Fibroblast of skin of left biceps (primary cell): ENCODE measurements at places on chromosomes 1 and 21.

DNA sequence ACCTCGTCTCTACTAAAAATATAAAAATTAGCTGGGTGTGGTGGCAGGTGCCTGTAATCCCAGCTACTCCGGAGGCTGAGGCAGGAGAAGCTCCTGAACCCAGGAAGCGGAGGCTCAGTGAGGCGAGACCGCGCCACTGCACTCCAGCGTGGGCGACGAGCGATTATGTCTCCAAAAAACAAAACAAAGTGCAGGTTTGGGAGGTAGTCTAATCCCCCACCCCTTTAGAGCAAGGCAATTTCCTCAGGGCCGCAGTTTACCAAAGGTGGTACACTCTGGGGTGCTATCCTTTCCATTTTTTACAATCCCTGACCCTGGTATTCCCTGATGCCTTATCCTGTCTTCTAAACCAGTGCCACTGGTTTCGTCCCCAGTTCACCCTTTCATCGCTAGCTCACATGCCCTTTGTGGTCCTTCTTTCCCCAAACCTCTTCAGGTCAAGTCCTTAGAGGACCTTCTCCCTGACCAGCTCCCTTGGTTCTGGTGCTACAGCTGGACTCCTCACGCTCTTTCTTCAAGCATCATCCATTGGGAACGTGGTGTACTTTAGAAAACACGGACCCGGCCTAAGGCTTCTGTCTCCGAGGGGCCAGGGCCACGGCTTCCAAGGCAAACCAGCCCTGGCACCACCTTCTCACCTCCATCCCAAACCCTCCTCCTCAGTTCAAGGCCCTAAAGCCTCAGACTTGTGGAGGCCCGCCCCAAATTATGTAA is 873 bp downstream of the IFT25 start:
- DNase-seq = no peak

DNA sequence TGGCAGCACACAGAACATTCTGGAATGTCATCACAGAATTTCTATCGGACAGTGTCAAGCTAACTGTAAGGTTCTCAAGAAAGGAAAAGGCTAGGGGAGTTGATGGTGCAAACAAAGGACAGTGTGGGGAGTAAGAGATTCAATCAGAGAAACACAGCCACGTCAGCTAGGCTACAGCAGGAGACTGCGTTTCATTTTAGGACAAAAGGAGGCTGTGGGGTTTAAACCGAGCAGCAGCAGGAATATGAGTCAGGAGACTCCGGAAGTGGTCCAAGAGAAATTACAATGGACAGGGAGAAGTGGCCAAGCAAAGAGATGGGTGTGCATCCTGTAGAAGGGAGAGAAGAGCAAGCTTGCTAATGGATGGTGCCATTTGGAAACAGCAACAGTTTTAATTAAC is 37.4 kb upstream of the C1orf198 start:
- DNase-seq = no peak

DNA sequence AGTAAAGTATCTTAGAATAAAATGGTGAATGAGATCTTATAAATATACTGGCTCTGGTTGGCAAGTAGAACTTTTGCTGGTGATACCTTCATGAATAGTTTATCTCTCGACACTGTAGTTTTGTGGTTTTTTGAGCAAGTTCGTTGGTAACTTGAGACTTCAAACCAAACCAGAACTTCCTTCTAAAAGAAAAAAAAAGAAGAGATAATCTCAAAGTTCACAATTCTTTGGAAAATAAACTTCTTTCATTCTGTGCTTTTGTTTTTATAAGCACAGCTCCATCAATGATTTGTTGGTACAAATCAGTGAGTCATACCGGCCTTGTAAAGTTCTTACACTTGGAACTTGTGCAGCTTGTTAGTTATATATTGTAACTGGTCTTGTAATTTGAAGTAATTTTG is 2.3 kb downstream of the HIPK1 start:
- DNase-seq = no peak

DNA sequence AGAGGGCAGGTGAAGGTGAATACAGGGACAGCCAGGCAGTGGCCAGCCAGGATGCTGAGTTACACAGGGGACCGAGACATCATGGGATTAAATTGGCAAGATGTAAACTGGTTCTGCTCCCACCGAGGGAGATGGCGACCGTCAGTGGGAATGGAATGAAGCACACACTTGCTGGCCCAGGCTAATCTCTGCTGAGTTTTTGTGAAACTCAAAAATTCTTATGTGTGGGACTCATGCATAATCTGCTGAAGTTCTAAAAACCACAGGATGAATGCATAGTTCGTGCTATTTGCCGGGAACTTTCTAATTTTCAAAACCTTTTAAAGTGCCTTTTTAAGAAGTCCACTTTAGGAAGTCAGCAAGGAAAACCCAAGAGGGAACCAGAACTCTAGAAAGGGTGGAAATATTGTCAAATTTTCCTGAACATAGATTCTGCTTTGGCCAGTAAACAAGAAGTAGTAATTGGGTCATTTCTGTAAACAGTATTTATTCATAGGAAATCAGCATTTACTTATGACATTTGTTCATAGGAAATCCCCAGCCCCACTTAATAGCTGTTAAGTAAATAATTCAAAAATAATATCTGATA is 85.4 kb upstream of the ROR1 start:
- DNase-seq = peak; percentile 37

- no peak for DNase-seq
Observed at GRCh38 chr1:68497358-68497698, 446 bp upstream of the DEPDC1 start.

DNA sequence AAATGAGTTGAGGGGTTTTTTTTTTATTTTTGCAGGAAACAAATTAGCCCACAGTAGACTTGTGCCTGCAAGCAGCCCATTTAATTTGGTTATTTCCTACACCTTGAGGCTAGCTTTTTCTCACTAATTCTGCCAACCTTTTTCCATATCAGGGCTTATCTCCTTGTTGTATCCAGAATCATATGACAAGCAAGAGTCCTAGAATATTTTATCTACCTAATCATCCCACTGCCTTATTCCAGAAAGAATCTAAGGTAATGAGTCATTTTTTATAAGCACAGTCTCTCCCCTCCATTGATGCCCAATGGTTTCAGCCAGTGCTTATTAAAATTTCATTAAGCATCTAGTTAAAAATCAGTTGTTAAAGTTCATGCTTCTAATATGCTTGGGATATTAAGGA is 324.1 kb downstream of the BARHL2 start:
- DNase-seq = no peak

- DNase-seq = no peak
Observed at GRCh38 chr1:71610476-71610875, 529.6 kb upstream of the ZRANB2 start.

DNA sequence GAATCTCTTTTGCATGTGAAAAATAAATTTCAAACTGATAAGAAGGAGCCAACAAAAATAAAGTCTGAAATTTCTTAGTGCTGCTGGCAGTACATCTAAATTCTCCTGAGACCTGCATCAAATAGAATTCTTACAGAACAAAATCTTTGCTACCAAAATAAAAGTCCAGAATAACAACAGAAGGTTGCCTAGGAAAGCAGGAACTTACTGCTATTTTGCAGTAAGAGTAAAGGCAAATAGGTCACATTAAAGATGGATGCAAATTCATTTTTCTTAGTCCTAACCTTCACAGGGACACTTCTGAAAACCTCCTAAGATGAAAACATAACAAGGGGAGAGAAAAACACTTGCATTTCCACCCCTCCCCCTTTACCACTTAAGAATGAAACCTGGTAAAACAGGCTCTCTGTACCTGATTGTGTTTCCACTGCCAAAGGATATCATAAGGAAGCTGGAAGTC is 59.0 kb downstream of the RUSC1 start:
- DNase-seq = peak; percentile 42

- DNase-seq = no peak
Observed at GRCh38 chr1:201050515-201051277, 27.2 kb upstream of the KIF21B start.

DNA sequence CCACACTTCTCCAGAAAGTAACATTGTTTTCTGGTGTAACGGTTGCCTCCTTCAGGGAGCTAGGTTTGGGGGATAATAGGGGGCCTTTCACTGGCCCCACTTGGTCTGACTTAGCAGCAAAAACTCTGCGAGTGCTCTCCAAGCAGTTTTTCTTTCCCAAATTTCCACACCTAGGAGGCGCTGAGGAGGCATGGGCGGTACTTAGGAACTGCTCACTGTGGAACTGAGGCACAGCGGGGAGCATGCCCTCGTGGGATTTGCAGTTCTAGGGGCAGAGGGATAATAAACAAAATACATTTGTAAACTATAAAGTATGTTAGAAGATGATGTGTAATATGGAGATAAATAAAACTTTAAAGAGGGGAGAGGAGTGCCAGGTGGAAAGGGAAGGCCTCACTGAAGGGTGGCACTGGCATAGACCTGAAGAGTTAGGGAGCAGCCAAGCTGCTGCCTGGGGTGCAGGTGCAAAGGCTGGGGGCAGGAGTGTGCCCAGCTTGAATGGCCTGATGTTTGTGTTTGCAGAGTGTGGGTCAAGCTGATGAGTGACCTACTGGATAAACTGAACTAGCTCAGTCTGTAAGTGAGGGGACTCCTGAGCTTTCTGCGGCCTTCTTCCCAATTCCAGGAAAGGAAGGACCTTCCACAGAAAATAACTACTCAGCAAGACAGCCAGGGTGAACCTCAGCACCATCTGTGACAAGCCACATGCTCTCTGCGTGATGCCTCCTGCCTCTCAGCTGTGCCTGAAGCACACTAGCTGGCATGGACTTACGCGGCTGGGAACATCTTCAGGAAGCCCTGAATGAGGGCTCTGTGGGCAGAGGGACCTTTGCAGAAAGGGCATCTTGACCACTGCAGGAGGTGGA is 1.9 kb downstream of the EPHX1 start:
- DNase-seq = no peak

DNA sequence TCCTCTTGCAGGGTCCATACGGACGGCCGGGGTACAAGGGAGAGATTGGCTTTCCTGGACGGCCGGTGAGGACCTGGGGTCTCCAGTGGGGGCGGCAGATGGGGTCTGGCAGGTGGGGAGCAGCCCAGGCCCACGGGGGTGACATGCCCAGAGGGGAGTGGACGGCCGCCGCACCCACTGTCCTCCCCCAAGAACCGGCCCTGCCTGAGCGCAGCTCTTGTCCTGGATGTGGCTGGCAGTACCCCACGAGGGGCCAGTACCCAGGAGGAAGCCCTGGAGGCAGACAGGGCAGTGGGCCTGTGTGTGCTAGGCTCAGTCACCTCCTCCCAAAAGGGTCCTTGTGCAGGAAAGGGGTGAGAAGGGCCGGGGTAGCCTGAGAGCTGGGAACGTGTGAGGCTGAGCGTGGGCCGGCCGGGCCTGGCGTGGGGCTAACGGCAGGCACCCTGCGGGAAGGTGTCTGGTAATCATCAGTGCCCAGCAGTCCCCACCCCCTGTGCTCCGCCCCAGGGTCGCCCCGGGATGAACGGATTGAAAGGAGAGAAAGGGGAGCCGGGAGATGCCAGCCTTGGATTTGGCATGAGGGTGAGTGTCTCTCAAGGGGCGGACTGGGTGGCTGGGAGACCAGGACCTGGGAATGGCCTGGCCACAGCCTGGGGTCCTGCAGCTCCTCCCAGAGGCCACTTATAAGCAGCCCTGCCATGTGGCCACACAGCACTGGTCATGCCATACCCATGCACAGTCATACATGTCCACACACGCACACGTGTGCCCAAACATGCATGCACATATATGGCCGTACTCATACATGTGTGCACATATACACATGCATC is 47.2 kb downstream of the SLC19A1 start:
- DNase-seq = no peak

GRCh38 chr1:84944767-84945486 is 51.9 kb upstream of the LPAR3 start:
- DNase-seq = peak; percentile 59

- DNase-seq = no peak
Observed at GRCh38 chr1:203628201-203629015, 1.8 kb downstream of the ATP2B4 start.

GRCh38 chr1:170156594-170156993 is 10.8 kb downstream of the NTMT2 start:
- no peak for DNase-seq

GRCh38 chr1:153248176-153248879 is 11.2 kb upstream of the LORICRIN start:
- no peak for DNase-seq

- DNase-seq = no peak
Observed at GRCh38 chr1:75438355-75438754, 172.6 kb downstream of the SLC44A5 start.

GRCh38 chr1:208528578-208529240 is 284.5 kb upstream of the PLXNA2 start:
- no peak for DNase-seq

GRCh38 chr1:154970631-154971340 is at the start of gene SHC1:
Gene SHC1 (minus strand): TSS chr1:154970747. CDS start chr1:154970526, 221 bp downstream.
- peak; percentile 84 for DNase-seq

GRCh38 chr1:172473302-172473701 is 29.4 kb upstream of the PIGC start:
- DNase-seq = no peak

DNA sequence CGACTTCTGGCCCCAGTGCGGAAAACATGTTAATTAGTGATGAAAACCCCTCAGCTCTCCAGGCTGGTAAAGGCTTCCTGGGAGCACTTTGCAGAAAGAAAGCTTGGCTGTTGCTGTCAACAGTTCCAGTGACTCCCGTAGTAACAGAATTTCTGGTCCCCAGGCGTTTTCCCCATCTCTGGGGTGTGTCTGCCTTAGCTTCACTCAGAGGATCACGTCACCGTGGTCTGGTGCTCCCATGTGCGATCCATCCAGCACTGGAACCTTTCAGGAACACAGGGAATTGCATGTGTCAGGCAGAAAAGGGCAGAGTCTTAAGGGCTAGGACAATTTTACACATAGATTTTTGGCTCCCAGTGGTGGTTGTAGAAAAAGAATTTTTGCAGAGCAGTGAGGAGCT is 470.4 kb upstream of the USP24 start:
- no peak for DNase-seq

DNA sequence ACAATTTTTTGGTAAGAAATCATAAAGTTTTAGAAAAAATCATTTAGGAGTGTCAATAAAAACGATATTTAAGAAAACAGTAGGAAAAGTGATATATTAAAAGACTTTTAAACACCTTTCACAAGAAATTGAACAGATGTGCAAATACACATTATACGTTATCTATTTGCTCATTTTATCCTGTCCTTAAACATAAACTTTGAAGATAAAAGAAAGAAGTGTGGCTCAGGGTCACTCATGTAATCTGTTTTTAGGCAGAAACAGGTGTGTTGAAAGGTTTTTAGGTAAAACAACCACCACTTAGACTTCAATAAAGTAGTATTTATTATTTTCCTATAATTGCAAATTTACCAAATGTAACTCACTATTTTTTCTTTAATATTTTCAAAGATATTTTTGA is 13.1 kb downstream of the AMY2B start:
- no peak for DNase-seq

- no peak for DNase-seq
Observed at GRCh38 chr1:9589144-9589718, 520 bp downstream of the TMEM201 start.

DNA sequence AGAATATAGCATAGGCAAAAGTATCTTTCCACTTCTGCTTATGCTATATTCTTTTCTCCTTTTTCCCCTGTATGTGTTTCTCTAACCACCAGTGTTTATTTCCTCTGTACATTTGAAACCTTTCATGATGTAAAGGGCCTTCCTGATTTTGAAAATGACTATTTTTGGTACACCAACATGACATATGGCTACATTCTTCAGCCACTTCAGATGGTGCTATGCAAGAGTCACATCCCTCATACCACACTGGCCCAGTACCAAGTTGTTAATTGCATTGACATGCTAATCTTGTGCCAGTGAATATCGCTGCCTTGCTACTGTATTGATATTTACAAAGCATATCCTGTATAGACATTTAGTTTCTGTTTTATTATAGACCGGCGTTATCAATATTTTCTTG is 408.7 kb downstream of the NCAM2 start:
- no peak for DNase-seq
